NCI-H226 (cell line): ENCODE measurements at places on chromosomes 2 and 18.

GRCh38 chr18:63237881-63238692, 81.5 kb downstream of the BCL2 start:
- DNase-seq, result peak; percentile 73

DNA sequence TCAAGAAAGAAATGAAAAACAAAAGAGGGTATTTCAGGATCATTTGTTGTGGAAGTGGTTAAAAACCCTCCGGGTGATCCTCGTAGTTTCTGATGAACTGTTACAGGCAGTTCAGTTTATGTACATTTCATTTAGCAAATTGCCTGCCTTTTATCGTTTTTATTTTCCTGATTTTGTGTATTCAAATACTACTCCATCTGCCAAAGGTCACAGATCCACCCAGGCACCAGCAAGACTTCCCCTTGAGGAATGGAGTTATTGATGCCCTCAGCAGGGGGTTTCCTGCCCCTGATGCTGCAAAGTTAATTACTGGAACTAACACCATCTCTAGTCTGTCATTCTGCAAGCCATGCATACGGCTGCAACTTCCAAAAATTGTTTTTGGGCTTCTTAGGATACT, 641.9 kb downstream of the SLC4A3 start:
- DNase-seq, result no peak

DNA sequence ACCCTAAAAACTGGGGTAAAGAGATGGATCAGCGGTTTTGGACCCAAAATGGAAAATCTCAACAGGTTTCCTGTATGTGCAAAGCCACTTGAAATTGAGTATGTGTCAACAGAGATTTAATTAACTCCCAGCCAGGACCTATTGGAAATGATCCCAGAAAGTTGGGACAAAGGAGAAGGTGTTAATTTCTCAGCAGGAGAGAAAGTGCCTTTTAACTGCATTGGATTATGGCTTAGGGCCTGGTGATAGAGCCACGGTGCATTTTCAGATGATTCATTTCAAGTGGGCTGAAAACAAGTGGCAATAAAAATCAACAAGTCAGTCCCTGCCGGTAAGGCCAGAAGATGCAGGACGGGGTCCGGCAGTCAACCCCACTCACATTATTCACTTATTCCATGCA, 80.2 kb upstream of the BCL11A start:
- DNase-seq, result no peak

DNA sequence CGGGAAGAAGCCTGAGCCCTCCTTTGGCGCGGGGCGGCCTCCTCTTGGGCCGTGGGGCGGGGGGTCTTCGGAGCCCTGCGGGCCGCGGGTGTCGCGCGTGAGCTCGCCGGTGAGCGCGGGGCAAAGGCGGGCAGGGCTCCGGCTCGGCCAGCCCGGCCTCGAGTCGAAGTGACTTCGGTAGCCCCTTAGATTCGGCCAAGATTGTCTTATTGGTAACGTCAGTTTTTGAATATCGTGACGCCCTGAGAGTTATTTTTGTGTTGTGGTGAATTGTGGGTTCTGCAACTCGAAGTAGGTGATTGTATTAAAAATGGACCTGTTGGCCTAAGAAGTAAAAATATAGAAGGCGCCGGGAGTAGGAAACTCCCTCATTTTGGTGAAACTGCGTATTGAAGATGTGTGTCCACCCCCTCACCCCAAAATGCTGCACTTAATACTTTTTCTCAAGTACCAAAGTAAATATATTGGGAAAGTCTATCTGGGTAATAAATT, 669 bp downstream of the MARCHF7 start:
- no peak for DNase-seq

GRCh38 chr2:206274434-206275311, at the start of gene ZDBF2:
TSS of gene ZDBF2 (plus strand) at chr2:206274663. CDS start at chr2:206281850, 7,187 bp downstream.
- peak; percentile 22 for DNase-seq

- DNase-seq, result no peak
Observed at GRCh38 chr2:214830794-214831346, 21.4 kb upstream of the BARD1 start.

DNA sequence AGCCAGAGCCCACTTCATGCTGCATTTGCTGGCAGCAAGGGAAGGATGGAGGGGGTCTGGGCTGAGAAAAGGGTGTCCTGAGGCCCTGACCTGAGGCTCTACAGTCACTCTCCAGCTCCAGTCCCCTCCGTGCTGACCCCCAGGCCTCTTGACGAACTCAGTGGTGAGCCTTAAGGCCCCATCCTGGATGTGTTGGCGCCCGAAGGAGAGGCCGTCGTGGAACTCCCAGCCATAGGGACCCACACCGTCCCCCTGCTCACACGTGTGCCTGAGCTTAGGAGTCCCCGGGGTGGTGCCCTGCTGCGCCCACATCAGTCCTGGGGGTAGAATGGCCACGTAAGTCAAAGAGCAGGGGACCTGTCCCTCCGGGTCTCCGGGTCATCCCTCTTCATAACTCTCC, 776 bp downstream of the MOGS start:
- DNase-seq, result no peak

GRCh38 chr18:31702449-31702848, 18.1 kb upstream of the B4GALT6 start:
- DNase-seq, result no peak

DNA sequence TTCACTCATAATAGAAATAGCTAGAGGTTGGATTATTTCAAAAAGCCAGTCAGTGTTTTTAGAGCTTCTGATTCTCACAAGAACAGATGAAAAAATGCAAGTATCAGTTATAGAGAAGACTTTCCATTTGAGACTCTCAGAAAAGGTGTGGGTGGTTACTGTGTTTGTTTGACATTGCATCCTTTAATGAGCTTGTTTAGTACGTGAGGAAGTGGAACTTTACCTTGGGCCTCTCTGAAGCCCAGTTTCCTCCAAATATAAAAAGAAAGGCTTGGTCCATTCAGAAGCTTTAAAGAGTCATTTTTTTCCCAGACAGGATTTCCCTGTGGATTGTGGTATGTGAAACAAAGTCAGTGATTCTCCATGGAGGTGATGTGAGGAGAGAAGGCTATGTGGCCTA, 89.9 kb upstream of the RANBP2 start:
- no peak for DNase-seq

DNA sequence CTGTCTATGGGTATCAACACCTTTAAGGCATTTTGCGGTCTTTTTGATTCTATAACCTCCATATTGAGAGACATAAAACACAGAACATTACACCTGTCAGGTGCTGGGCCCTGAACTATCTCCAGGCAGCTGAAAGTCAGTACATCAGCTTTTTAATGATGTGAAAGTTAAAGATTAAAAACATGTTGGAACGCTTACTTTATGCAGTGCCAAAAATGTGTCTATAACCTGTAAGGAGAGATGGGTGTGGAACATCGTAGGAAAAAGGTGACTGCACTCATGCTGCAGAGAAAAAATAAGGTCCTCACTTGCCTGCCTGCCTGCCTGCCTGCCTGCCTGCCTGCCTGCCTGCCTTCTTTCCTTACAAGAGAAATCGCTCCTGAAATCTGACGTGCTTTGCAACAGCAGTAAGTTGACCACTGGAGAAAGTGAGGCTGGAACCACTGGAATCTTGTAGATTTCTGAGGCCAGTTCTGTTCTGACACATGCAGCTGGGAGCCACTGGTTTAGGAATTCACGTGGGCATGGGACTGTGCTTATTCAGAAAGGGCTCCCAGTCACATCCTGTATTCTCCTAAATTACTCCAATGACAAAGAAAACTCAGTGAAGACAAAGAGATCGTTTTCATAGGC, 34.1 kb downstream of the BCL11A start:
- DNase-seq, result no peak

GRCh38 chr2:28628506-28628905, 123.1 kb upstream of the PPP1CB start:
- no peak for DNase-seq

DNA sequence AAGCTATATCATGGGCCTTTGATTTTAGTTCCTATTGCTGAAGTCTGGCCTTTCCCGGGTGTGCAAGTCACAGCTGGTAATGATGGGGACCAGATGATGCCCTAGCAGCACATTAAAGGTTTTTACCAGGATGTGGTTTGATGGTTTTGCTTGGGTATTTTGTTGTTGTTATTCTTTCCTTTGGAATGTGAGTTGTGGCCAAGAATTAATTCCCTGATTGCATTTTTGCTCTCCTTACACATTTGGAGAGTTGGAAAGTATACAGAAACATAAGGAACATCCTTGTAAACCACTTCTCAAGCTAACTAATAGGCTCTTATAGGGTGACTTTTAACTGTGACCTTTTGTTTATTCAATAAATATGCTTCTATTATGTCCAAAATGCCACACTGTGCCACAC, 154.1 kb upstream of the MMADHC start:
- DNase-seq, result peak; percentile 65

DNA sequence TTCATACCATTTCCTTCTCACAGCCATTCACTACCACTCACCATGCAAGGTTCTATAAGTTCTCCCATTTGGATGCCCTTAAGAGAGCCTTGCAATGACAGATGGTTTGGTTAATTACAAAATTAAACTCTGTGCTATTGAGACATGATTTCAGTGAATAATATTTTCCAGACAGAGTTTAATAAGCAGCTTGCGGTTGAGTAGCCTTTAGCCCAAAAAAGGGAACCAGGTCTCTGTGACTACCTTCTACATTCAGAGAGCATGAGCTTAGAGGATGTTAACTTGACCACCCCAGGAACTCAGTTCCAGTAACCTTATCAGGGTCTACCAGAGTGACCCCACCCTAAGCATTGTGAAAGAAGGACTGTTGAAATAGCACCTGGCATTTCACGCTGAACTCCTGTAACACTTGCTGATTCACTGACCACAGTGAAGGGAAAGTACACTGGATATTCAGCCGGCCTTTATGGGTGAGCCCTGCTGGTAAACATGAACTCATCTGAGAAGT, 1173.1 kb upstream of the ZEB2 start:
- peak; percentile 91 for DNase-seq

- peak; percentile 45 for DNase-seq
Observed at GRCh38 chr2:236168110-236169080, at the start of gene GBX2. TSS of gene GBX2 (minus strand) at chr2:236168386. CDS start at chr2:236167971, 415 bp downstream.

DNA sequence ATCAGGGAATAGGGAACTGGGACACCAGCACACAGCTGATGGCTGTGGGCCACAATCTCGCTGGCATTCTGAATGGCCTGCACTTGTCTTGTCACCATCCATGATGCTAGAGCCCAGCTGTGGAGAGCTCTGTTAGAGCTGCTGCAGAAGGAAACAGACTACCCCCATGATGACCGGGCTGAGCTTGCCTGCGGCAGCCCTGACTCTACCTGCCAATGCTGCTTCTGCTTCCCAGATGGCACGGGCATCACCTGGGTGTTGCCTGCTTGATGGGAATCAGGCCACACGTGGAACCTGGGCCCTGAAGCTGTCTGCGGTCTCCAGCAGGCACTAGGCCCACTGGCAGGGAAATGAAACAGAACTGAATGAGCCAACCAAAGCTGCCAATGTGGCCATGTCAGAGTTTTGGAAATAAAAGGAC, 11.2 kb upstream of the DAW1 start:
- no peak for DNase-seq

DNA sequence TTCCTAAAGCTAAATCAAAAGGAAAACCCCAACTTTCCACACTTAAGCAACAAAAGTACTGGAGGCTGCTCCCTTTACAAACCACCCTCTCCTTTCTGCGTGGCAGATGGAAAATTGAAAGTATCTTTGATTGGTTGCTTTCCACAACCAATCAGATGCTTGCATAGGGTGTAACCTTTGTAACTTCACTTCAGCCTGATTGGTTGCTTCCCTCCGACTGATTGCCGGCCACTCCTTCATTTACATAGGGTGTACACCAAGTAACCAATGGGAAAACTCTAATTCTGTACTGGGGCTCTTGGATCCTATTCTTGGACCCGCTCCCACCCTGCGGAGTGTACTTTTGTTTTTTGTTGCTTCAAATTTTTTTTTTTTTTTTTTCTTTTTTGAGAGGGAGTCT, 297.7 kb downstream of the NCKAP5 start:
- DNase-seq, result no peak

DNA sequence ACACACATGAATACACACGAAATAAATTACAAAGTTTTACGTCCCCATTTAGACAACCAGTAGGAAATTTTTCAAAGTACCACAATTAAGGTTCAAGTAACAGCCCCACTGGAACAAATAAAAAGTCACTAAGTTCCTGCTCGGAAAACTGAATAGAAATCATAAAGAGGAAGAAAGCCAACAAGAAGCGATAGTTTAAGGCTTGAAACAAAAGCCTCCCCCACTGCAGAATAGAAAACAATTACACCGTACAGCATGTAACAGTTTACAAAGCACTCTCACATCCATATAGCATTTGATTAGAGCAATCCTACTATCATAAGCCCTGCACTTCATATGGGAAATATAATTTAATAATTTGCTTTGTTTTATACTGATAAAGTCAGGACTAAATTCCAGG, 15.5 kb downstream of the KLF7 start:
- DNase-seq, result no peak

DNA sequence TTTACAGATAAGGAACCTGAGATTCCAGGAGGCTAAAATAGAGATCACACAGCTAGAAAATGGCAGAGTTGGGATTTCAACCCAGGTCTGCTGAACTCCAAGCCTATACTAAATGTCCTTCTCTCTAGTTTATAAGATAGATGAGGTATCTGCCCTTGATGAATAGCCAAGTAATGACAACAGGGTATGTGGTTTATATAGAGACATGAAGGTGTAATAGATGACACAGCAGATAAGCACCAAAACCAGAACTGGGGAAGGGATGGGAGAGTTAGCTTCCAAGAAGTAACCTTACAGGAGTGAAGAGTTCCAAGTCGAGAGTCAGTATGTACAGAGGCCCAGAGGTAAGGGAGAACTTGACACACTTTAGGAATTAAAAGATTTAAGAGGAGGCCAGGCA, 104.7 kb upstream of the UBXN4 start:
- DNase-seq, result no peak

- no peak for DNase-seq
Observed at GRCh38 chr2:100818003-100818605, 1.8 kb upstream of the NPAS2 start.

DNA sequence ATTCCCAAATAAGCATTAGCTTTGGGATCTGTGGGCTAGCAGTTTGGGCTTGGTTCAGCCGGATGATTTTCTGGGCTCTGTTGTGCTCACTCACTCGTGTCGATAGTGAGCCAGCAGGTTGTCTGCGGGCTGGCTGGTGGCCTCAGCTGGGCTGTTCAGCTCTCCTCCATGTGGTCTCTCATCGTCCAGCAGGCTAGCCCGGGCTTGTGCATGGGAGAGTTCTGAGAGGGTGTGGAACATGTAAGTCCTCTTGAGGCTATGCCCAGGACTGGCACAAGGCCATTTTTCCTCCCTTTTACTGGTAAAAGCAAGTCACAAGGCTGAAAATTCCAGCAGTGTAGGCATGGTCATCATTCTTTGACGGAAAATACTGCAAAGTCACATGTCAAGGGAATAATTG, 38.5 kb downstream of the NTSR2 start:
- no peak for DNase-seq

- DNase-seq, result peak; percentile 89
Observed at GRCh38 chr2:168851674-168852320, 38.4 kb downstream of the SPC25 start.

DNA sequence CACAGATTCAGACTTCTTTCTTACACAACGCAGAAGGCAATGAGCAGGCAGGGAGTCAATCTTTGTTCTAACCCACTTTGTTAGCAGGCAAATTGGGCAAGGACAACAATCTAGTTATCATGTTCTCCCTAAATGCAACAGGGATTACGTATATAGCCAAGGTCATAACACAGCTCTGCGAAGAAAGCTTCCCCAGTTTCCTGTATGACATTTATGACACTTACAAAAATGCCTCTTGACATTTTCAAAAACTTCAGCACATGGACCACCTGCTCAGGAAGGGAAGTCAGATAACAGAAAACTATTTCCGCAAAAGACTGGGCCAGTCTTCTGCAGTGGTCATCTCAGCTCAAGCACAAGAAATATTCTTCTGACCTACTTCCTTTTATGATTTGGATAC, 106.1 kb downstream of the IRS1 start:
- no peak for DNase-seq
